ENCODE measurements at places on chromosomes 5 and 9.

DNA sequence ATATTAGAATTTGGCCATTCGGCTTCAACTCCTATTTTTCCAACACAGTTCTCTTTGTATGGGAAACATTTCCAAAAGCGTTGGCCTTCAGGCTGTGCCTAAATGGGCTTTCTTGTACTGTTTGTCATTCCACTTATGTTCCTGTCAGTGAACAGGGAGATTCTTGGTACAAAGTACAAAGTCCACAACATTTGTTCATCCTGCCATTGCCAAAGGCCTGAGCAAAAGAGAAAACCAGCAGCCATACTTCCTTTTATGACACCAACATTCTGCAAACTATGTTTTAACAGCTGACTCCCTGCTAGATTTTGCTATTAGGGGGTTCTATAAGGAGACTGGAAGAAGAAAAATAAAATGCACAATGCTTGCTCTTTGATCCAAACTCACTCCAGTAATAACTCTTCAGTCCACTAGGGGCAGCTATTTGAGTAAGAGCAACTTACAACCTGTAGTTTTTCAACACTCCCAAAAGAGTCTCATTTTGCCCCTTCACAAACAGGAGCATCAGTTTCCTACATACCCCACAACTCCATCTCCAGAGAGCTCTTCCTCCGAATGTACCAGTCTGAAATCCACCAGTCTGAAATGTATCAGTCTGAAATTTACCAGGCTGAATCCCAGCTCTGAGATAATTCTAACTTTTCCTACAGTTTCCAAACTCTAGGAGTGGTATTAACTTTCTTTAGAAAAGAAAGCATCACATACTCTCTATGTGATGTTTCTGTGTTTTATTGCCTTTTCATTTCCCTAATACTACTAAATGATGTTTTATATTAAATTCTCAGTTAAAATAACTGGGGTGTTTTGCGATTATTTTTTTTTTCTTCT lies 693.8 kb downstream of the DNAH5 start:
- no peak for DNase-seq

GRCh38 chr5:37208883-37209797 lies 40.0 kb downstream of the CPLANE1 start:
- DNase-seq, result peak; percentile 22

- DNase-seq, result no peak
Measured at GRCh38 chr5:144812763-144813162, 642.1 kb downstream of the KCTD16 start.

- no peak for DNase-seq
Measured at GRCh38 chr5:39517800-39518199, 93.0 kb upstream of the DAB2 start.

- DNase-seq, result peak; percentile 99
Measured at GRCh38 chr5:180810210-180810958, 7.8 kb upstream of the MGAT1 start.

GRCh38 chr9:34986540-34987047 lies 3.0 kb upstream of the DNAJB5 start:
- DNase-seq, result peak; percentile 33
